SK-N-SH treated with all-trans-retinoic acid at 6 μM for 48 hours (cell line): ENCODE measurements at places on chromosomes 6 and 20.

- ATAC-seq, result no peak
Observed at GRCh38 chr6:87738000-87738399, 36.0 kb upstream of the AKIRIN2 start.

- no peak for ATAC-seq
Observed at GRCh38 chr6:107740496-107741190, 83.5 kb downstream of the SCML4 start.

DNA sequence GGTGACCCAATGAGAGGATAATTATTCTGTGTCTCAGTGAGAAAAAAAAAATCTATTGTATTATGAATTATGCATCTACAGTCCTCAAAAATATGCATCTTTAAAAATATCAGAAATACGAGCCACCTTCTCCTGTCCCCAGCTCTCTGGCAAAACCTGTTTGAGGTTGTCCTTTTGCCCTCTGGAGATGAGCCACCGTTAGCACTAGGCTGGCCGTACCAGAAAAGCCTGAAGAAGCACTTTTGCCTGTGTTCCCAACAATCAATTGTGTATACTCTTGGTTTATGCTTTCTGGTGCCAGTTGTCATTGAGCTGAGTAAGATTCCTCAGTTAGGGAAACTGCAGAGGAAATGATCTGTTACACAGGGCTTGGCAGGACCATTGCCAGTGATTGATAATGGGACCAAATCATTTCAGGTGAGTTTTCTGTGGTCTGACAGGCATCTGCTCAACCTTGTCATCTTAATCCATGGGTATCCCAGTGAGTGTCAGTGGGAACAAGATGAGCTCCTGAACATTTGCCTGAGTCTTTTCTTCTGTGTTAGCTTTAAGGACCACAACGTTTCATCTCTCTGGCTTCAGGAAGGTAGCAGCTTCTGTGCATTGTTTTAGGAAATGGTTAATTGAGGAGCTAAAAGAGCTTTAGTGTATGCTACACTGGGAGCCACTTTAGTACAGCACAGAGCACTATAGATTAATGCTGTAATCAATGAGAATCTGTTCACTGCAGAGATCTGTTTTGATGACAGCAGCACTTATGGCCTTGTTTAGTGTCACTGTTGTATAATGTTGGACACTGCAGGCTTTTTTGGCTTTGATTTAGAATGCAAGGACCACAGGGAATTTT lies 330.1 kb downstream of the RIMS1 start:
- ATAC-seq, result no peak; the same call in 2 of the 3 replicates

DNA sequence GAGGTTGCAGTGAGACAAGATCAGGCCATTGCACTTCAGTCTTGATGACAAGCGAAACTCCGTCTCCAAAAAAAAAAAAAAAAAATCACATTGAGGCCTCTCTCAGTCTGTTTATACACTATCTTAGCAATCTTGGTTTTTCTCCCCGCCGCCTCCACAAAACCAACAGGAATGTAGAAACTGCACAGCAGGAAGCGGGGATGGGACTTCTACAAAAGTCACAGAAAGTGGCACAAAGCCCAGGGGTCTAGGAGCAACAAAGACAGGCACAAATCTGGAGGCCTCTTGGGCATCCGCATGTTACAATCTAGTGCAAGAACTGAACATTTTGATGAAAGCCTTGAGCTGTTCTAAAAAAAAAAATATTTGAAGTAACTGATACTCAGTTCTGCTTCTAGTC lies 48.6 kb downstream of the KDM1B start:
- ATAC-seq, result no peak

GRCh38 chr20:24781418-24781980 lies 167.6 kb upstream of the CST7 start:
- ATAC-seq, result peak; percentile 86

- no peak for ATAC-seq
Observed at GRCh38 chr20:60586269-60587050, 628.2 kb downstream of the CDH26 start.

GRCh38 chr6:133460101-133460500 lies 218.9 kb downstream of the EYA4 start:
- no peak for ATAC-seq

DNA sequence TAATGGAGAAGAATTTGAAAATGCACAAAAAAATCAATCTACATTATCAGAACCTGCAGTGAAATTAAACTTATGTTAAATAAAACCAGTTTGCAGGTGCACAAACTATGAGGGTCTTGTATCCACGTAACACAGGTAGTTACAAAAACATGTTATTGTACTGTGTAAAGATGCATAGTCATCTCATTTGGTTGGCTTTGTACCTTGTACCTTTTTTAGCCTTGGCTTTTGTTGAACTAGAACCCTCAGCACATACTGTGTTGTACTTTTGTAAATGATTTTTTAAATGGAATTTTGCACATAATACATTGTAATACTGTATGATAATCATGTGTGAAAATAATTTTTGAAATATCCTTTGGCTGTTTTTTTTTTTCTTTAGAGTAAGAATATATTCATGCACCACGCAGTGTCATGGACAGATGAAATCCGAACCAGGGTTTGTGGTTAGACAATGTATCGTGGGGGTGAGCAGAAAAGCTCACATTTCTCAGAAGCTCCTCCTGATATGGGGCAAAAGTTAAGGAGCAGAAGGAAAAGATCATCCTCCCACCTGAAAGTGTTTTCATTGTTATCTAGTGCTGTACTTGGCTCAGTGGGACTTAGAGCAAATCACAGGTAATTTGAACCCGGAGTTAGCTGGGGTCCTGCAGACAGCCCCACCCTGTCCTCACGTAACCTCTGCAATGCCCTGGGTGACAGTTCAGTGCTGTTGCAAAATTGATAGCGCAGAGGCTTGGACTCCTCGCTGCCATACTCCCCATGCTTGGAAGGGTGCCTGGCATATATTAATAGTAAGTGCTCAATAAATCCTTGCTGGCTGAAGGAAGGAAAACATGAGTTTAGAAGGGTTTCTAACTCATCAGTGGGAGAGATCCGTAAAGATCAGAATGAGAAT lies 14.8 kb upstream of the NAA20 start:
- ATAC-seq, result peak; percentile 87

DNA sequence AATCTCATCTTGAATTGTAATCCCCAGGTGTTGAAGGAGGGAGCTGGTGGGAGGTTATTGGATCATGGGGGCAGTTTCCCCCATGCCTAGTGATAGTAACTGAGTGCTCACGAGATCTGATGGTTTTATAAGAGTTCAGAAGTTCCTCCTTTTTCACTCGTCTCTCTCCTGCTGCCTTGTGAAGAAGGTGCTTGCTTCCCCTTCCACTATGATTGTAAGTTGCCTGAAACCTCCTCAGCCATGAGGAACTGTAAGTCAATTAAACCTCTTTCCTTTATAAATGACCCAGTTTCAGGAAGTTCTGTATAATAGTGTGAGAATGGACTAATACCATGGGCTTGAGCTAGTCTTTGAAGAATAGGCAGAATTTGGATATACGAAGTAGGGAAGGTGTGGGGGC lies 113.9 kb downstream of the RIN2 start:
- ATAC-seq, result no peak

GRCh38 chr6:14766391-14766994 lies 479.4 kb upstream of the JARID2 start:
- no peak for ATAC-seq

GRCh38 chr6:90291565-90291964 lies 5.1 kb downstream of the BACH2 start:
- ATAC-seq, result no peak

DNA sequence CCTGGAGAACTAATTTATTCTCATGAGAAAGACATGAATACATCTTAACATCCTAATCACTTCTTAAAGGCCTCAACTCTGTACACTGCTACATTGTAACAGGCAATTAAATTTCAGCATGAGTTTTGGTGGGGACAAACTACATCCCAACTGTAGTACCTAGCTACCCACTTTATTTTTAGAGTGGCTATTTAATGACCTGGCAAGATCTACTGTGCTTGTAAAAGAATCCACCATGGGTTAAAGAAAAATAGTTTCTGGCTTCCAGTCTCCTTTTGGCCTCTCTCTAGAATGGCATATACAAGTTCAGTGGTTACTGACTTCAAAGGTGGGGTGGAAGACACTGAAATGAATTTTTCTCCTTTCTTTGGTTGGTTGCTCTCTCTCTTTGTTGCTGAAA lies 193.9 kb downstream of the ESR1 start:
- no peak for ATAC-seq

GRCh38 chr20:64148581-64148980 lies 15.7 kb upstream of the MYT1 start:
- no peak for ATAC-seq

- ATAC-seq, result peak; percentile 39; the same call in 1 of the 3 replicates
Observed at GRCh38 chr6:1770968-1771723, 161.4 kb downstream of the FOXC1 start.

DNA sequence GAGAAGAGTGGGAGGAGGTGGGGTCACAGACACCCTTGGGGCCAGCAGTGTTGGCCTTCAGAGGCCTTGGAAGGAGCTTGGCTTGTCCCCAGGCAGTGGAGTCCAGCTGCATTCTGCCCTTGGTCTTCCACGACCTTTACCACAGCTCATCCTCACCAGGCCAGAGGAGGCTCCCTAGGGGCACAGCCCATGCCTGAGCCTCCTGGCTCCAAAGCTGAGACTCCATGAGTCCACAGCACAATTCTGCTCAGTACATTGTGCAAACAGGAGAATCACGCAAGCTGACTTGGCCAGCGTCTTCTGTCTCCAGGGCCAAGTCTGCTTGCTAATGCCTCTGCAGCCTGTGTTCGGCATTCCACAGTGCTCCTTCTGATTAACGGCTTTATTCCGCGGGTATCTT lies 337.2 kb downstream of the SMOC2 start:
- no peak for ATAC-seq

- no peak; the same call in 2 of the 3 replicates for ATAC-seq
Observed at GRCh38 chr6:75693534-75693933, 55.5 kb upstream of the MYO6 start.

- ATAC-seq, result no peak
Observed at GRCh38 chr20:37270576-37271420, 9.2 kb upstream of the GHRH start.

DNA sequence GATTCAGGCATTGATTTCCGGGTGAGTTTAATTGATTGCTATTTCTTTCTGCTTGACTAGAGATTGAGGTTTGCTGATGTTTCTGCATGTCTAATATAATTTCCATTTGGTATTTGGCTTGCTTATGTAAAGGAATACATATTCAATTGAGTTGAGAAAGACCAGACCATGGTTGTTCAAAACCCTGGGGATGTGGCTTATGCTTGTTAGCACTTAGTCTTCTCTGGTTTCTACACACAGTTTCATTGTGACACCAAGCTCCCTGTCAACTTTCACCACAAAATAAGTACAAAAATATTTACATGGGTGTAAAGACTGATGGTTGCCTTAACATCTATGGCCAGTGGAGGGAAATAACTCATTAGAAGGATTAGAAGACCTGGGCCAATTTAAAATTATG lies 209.6 kb downstream of the CDH26 start:
- no peak for ATAC-seq

GRCh38 chr6:122755901-122756300 lies 23.6 kb upstream of the FABP7 start:
- ATAC-seq, result no peak

GRCh38 chr6:47593979-47594378 lies 104.4 kb upstream of the ADGRF4 start:
- ATAC-seq, result no peak

DNA sequence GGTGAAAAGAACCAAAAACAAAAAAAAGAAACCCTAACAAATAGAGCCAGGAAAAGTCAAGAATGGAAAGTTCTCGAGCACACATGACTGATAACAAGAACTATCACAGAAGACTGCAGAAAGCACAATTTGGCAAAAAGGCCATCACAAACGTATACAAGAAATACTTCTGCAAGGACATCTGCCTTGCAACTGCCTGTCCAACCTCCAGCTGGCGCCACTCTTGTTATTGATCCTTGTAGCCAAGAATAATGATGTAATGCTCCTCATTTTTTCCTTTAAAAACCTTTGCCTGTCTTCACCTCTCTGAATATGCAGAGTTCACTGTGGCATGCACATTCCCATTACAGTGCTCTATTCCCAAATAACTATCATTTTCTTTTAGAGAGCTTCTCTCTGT lies 87.9 kb upstream of the BMP5 start:
- no peak for ATAC-seq

GRCh38 chr20:31706607-31707257 lies 15.9 kb downstream of the BCL2L1 start:
- ATAC-seq, result no peak

- ATAC-seq, result no peak
Observed at GRCh38 chr6:85096976-85097375, 332.6 kb upstream of the TBX18 start.

DNA sequence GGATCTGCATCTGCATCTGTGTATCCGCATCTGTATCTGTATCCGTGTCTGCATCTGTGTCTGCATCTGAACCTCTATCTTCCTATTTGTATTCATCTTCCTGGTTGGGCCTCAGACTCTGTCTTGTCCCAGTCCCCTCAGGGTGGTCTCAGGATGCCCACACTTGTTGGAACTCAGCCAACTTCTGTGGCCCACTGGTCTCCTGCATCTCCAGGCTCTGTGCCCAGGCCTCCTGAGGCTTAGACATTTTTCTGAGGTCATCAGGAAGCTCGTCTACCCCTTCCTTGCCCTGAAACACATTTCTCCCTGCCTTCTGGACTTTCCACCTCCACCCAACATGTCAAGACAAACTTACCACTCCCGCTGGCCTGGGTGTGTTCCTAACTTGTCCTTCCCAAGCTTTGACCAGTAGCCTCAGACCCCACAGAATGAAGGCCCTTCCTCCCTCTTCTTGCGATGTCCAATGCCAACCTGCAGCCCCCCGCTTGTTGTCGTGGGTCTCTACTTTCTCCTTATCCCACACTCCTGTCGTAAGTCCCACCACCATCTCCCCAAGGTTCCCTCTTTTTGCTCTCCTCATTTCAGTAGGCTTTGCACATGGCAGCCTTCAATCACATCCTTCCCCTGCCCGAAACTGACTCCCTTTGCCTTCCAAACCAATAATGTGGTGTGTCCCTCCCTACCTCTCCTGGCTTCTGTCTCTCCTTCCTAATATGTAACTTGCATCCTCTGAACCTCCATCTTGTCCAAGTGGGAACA lies 176.5 kb downstream of the DLL1 start:
- no peak for ATAC-seq

- no peak for ATAC-seq
Observed at GRCh38 chr20:3328501-3328900, 79.0 kb downstream of the DNAAF9 start.

DNA sequence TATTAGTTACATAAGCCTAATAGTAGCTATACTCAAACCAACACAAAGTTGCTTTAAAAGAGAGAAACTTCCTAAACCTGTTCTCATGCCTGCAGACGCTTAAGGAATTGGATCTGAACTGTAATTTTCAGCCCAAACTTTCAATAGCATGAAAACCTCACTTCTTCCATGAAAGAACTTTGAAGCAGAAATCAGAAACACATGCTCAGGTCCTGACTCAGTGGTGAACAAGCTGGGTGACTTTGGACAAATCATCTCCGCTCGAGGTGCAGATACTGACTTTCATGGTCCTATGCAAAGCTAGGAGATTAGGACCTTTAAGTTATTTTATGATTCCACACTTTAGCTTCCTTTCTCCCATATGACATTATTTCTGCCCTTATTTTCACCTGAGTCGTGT lies 36.5 kb downstream of the NOX3 start:
- peak; percentile 54 for ATAC-seq

GRCh38 chr6:146883640-146884531 lies 285.1 kb downstream of the ADGB start:
- no peak for ATAC-seq

GRCh38 chr6:66599541-66599940 lies 892.5 kb upstream of the EYS start:
- no peak for ATAC-seq
